ENCODE measurements at places on chromosomes 3 and 15.

GRCh38 chr3:23926736-23927135 lies 9.8 kb downstream of the RPL15 start:
- no peak for DNase-seq

GRCh38 chr15:48759921-48760320 lies 50.9 kb downstream of the CEP152 start:
- DNase-seq: no peak

GRCh38 chr15:95557226-95558046 lies 773.1 kb upstream of the NR2F2 start:
- DNase-seq: no peak

DNA sequence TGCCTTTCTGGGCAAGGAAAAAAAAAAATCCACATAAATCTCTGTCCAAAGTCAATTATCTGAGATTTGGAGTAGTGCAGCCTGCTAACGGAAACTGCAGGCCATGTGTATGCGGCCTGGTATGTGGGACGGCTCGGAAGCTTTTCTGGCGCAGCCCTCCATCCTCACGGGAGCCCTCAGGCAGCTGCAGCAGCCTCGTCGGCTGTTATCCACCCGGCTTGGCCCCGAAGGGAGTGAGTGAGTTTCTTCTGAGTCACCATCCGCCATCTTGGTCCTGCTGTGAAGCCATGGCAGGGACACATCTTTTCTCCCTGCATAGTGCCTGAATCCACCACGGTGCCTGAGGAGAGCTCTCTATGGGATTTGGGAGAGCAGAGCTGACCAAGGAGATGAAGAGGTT lies 62.8 kb downstream of the POLR2M start:
- no peak for DNase-seq

DNA sequence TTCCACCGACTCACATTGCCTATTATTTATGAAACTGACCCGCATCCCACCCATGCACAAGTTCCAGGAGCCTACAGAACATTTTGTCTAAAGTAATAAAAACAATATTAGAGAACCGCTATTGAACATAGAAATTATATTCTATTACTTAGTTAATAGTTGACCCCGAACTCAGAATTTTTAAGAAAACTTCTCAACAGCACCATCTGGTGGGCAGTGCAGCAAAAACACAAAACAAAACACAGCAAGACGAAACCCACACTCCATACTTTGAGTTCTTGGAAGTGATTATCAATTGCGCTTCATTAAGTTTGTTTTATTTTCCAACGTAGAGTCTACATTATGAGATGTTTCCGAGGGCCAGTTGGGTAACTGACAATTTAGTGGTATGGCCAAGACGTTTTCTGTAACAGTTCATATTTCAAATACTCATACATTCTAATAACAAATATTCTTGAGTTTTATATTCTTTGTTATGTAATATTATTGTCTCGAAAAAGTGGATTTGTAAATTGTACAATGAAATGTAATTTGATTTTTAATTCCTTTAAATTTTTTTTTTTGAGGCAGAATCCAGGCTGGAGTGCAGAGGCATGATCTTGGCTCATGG lies 24.0 kb upstream of the C3orf70 start:
- no peak for DNase-seq
